ENCODE measurements at places on chromosomes 3 and 15. TPM values are rescaled to one million over a fixed set of nuclear protein-coding genes. Genes with fewer than 3 reads are reported as not detected.

The CASR gene
- total RNA-seq, result 0.22 TPM

The TBC1D23 gene
- 35.6 TPM for total RNA-seq

The PRKCD gene
- total RNA-seq, result 75.0 TPM

The EBLN2 gene
- 4.0 TPM for total RNA-seq

DNA sequence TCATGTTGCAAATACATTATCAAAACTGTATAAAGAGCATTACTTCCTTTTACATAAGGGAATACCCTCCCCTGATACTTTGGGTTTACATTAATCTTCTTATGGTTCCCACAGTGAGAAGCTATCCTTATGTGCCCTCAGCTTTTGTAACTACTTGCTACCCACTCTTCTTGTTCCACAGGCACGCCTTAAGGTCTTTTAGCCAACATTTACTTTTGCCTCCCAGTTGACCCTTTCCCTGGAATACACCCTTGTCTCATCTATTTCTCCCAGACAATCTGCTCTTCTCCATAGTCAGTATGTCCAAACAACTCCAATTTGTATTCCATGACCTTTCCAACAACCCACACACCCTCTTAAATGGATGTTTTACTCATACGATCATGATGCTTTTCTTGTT lies 116.8 kb upstream of the COL8A1 start:
- no peak for DNase-seq

All from colonic mucosa (tissue), 4 donors.